Epithelial cell of prostate (primary cell): ENCODE measurements at places on chromosomes 6 and 20.
A peak's percentile ranks its signal among the peaks of the same experiment; 100 is the strongest.

GRCh38 chr6:134123666-134124208, 71.3 kb upstream of the SLC2A12 start:
- no peak for DNase-seq

DNA sequence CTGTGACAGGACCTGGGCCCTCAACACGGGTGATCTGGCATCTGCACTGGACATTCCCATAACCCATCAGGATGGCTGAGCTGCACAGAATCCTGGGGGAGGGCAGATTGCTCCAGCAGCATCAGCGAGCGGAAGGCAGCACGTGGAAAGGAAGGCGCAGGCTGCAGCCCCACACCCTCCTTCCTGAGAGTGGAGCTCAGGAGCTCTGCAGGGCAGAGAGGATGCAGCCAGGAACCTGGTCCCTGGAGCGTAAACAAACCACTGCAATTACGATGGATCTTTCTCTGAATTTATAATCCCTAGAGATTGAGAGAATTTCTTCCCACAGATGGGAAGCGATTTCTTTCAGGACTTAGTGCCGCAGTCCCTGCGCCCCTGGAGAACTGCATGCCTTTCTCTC, 39.7 kb upstream of the EMILIN3 start:
- no peak for DNase-seq

DNA sequence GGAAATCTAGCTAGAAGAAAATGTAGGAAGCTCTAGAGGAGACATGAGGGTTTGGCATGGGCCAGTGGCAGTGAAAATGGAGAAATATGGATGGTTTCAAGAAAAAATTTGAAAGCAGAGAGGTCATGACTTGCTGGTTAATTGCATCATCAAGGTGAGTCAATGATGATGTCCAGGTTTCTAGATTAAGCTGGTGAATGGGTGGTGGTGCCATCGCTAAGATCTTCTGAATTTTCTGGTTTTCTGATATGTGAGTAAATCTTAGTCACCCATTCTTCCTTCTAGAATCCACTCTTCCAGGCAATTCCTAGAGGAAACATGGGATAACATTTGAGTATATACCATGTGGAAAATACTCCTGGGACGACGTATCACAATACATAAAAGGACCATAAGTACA, 25.0 kb downstream of the SH3BGRL2 start:
- DNase-seq, result no peak

DNA sequence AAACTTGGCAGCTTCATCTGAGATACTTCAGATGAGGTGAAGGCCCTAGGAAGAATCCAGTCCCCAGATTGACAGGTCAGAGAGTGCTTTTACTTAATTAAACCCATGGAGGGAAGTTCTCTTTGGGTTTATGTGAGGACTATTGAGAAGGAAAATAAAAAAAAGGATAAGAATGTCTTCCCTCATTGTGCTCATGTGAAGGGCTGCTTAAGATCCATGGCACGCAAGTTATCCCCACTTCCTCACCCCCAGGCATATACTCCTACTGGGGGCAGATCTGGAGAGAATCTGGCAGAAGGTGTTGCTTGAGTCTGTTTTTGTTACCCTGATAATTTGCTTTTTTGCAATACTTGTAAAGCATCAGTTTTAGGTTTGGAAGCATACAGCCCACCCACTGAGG, 322.9 kb upstream of the TFAP2D start:
- DNase-seq, result no peak

DNA sequence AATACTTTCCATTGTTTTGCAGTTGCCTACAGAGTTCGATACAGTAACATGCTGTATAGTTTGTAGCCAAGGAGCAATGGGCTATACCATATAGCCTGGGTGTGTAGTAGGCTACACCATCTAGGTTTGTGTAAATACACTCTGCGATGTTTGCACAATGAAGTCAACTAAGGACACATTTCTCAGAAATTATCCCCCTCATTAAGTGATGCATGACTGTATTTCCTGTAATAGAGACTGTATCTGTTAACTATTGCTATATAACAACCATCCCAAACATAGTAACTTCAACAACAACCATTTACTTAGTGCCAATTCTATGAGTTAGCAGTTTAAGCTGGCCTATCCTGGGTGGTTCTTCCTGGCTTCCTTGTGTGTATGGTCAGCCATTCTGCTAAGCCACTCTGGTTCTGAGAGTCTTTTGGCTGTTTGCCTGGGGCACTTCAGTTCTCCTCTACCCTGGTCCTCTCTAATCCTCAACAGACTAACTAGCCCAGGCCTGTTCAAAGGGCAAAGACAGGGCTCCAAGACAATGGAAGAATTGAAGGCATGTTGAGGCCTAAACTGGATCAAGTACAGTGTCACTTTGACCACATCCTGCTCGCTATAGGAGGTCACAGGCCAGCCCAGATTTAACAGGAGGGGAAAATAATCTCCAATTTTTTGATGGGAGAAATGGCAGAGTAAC, 124.0 kb downstream of the PLCB1 start:
- peak; percentile 26 for DNase-seq

DNA sequence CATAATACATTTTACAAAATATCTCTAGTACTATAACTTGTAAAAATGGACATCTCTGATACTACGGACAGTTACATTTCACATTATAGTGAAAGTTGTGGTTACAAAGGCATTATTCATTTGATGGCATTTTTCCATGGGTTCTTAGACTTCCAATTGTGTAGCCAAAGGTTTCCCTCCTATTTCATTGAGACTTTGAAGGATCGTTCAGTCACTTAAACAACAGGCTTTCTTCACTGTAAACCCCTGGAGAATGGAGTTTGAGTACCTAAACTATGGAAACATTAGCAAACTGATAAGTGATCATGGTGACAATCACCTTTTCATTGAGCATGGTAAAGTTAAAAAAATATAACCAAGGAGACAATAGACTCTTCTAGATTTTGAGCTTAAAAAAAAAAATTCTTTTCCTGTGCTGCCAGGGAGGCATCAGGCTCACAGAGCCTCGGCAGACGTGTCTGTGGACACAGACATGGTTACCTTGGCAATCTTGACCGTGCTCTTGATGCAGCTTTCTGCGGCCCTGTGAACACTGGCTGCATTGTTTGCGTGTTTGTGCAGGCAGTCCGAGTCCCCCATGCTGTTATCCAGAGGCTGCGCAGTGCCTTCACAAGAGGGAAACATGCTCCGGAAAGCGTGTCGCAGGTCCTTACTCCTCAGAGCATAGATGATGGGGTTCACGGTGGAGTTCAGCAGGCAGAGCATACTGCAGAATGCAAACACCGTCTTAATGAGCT, 22.6 kb downstream of the CNR1 start:
- no peak for DNase-seq

DNA sequence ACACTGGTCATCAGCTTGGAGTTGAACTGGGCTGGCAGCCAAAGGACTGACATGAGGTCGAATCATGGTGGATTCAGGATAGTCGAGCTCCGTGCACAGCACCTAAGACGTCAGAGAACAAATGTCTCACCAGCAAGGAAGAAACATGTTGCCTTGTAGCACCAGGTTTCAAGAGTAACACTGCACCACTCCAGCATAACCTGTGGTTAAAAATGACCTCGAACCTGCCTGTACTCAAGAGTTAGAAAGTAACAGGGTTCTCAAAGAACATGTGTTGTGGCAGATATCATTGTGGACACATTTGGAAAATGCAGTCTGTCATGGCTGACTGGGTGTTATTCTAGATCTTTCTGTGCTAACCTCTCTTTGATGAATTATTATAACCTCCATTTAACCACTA, 511.6 kb downstream of the CDH26 start:
- DNase-seq, result no peak

DNA sequence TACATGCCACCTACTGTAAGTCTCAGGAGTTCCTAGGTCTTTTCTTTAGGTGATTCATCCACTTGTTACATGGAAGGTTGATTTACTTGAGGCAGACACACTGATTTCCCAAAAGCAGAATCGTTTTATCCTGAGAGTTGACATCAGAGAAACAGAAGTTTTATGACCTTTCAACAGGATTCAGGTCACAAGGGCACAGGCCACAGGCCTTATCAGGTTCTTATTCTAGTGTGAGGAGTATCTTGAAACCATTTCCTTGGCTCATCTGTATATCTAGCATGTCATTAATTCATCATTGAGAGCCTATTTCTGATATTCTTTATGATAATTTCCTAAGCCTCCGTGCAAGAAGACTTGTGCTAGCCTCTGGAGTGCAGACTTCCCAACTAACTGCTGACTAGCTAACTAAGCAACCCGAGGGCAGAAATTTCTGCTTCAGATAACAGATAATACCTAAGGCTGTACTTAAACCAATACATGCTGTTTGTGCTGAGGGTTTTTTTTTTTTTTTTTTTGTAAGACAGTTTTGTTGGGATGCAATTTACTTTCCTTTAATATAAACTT, 44.9 kb upstream of the RFPL4B start:
- DNase-seq, result no peak

- no peak for DNase-seq
These were observed 201.3 kb downstream of the EPHA7 start for GRCh38 chr6:93218096-93218495.

DNA sequence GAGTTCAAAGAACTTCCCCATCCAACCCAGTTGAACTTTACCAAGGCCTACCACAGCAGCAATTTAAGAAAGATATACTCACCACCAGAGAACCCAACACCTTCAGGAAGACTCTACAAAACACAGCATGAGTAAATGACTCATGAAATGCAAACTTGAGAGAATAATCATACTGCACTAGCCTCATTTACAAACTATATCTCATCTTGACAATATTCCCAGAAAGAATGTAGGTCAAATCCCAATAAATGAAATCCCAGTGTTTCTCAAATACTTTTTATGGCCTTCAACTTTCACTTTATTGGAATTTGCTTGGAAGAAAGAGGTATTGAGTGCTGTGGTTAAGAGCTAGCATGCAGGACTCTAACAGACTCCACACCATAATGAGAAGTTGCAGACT, 60.0 kb downstream of the FYN start:
- DNase-seq, result no peak
